Suppressor macrophage (primary cell): ENCODE measurements at places on chromosomes 6 and 20.

DNA sequence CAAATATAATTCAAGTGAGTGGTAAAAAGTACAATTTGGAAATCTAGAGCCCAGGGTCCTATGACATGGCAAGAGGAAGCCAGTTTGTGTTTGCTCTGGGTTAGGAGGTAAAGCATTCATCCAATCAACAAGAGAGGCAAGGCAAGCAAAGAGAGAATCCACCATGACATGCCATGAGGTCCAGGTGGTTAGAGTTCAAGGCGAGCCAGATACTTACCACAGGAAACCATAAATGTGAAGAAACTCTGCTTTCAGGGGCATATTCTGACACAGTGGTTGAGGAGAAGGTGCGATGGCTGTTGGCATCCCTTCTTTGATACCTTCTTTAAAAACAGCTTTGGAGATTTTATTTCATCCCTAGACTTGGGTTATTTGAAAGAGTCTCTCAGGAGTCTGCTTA, 193.8 kb upstream of the MAN1A1 start:
- no peak for DNase-seq

GRCh38 chr6:95593025-95593424, 15.7 kb downstream of the MANEA start:
- DNase-seq: no peak

GRCh38 chr6:156160007-156160794, 617.0 kb upstream of the ARID1B start:
- DNase-seq: no peak

DNA sequence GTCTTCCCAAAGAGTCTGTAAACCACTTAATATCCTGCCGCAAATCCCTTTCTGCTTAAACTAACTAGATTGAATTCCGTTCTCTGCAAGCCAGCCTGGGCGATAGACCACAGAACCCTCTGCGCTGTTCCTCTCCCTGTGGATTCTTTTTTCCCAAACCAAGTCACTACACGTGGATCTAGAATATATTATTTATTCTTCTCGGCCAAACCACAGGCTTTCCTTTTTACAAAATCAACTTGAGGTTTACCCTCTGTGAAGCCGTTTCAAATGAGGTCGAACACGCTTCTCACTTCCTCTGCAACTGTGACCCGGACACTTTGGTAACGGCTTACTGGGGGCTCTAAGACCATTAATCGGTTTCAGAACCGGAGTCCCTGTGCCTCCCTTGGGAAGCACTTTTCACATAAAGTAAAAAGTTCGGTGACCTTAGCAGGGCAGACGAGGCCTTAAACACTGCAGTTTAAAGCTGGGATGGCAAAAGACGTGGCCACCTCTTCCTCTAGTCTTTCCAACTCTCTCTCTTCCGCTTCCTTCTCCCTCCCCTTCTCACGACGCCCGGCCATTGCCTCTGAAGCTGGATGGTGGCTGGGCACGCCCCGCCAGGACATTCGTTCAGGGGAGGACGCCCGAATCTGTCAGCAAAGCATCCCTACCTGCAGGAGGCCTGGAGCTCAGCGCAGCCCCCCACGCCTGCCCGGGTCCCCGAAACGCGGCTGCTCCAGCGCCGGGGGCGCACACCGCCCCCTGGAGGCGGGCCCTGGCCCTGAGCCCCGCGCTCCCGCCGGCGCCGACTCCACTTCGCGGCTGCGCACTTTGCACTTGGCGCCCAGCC, 55.0 kb upstream of the FOXC1 start:
- DNase-seq: peak; percentile 69

- no peak for DNase-seq
Observed at GRCh38 chr6:132664309-132665034, 5.5 kb upstream of the TAAR1 start.

DNA sequence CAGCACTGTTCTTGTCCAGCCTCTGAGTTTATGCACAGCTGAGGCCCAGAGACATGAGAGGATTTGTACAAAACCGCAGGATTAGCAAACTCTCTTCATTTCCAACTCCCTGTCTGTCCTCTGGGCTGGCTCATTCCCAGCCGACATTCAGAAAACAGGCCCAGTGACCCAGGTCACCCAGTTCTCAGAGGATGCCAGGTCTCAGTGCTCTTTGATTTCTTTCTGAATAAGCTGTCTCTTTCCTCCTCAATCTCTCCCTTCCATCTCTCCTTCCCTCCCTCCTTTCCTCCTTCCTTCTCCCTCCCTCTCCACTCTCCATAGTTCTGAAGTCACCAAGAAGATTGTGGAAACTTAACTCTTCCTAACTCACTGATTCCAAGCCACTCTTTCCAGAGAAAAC, 372.7 kb upstream of the SULF2 start:
- DNase-seq: no peak

GRCh38 chr6:134468633-134469032, 150.7 kb upstream of the SGK1 start:
- DNase-seq: no peak

GRCh38 chr6:14767226-14767625, 478.6 kb upstream of the JARID2 start:
- DNase-seq: peak; percentile 14

- peak; percentile 84 for DNase-seq
Observed at GRCh38 chr6:29737707-29738630, 14.7 kb downstream of the HLA-F start.

DNA sequence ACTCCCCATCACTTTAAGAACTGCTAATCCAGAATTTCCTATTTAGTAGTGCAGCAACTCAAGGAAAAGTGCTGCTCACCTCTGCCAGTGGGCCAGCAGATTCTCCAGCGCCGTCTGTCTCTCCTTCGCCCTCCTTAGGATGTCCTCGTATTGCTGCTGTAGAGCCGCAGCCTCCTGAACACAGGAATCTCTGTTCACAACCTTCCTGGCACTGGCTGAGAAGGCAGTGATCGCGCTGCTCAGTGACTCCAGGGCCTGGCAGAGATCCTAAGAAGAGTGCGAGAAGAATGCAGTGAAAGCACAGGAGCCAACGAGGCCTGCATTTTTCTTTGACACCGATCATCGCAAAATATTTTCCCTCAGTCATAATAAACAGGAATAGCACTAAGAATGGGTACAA, 209.0 kb downstream of the SYNE1 start:
- DNase-seq: no peak

DNA sequence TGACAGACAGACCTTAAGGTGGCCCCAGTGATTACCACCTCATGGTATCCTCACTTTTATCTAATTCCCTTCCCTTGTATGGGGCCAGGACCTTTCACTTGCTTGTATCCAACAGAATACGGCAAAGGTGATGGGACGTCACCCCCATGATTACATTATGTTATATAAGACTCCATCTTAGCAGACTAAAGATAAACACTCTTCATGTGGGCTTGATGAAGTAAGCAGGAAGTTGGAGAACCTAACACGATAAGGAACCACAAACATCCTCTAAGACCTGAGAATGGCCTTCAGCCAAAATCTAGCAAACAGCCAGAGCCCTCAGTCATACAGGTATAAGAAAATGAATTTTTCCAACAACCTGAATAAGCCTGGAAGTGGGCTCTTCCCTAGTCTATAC, 8.0 kb downstream of the SLC17A3 start:
- DNase-seq: no peak

DNA sequence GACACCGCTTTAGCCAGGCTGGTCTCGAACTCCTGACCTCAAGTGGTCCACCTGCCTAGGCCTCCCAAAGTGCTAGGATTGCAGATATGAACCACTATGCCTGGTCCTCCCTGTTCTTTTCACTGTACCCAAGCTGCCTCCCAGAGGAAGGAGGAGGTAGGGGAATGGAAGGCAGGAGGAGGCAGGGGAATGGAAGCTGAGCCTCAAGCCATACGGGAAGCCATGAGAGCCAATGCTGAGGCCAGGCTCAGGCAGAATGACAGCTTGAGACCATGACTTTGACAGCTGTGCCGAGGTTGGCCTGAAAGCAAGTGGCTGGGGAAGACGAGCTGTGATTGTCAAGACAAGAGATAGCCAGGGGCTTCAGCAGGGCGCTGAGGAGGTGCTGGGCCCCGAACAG, 13.6 kb upstream of the ZNF335 start:
- DNase-seq: no peak

- no peak for DNase-seq
Observed at GRCh38 chr6:26164120-26164505, 76.9 kb downstream of the HFE start.

DNA sequence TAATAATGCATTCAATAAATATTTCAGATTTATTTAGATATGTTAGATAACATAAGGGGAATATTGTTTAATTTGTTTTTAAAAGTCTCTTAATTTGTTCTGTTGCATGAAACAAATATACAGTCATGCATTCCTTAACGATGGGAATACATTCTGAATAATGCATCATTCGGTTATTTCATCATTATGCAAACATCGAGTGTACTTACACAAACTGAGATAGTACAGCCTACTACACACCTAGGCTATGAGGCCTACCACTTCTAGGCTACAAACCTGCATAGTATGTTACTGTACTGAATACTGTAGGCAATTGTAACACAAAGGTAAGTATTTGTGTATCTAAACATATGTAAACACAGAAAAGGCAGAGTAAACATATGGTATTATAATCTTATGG, 118.7 kb downstream of the EPHA7 start:
- DNase-seq: no peak

- DNase-seq: no peak
Observed at GRCh38 chr6:132362442-132363185, 38.7 kb downstream of the MOXD1 start.

GRCh38 chr6:75421316-75422023, 72.1 kb downstream of the FILIP1 start:
- DNase-seq: no peak

GRCh38 chr6:35015476-35015875, 125.7 kb downstream of the TCP11 start:
- DNase-seq: no peak

- DNase-seq: no peak
Observed at GRCh38 chr20:25291432-25292133, 43.7 kb downstream of the PYGB start.

DNA sequence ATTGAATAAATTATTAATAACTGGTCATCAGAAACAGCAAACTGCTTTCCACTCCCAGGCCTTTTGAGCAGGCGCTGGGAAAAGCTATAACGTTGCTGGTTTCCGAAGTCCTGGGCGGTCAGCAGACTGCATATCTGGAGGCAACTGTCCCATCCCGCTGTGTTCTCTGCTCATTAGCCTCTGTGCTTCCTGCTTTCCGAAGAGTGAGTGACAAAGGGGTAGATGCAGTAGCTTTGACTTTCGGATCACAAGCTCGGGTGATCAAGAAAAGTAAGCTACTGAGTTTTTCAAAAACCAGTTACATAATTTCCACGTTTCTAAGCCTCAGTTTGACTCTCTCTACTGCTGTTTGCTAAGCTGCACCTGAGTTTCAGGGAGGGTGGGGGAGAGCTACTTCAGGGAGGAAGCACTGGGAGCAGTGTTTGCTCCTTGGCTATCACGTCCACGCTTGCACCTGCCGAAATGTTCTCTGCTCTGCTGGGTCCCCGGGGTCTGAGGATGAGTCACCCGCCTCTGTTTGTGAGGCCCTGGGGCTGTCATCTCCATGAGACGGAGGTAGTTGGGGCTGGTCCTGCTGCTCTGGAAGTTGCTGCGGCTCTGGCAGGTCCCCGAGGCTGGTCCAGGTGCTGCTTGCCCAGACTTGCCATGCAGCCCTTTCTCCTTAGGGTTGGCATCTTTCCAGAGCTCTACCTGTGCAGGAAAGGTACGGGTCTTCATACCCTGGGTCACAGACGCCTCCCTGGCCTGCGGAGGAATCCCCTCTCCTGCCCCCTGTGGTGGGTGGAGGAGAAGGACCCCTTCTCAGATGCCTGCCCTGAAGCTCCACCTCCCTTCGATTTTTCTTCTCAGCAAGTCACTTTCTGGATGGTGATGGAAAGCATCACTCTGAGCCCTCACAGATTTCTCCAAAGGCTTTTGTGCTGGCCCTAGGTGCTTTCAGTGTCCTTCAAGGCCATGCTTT, 220.0 kb downstream of the QKI start:
- no peak for DNase-seq

GRCh38 chr6:89352278-89353117, at the start of gene UBE2J1:
Gene UBE2J1, minus strand, starts transcription at chr6:89352722. Its CDS starts 153 bp downstream, at chr6:89352569.
- peak; percentile 98 for DNase-seq

DNA sequence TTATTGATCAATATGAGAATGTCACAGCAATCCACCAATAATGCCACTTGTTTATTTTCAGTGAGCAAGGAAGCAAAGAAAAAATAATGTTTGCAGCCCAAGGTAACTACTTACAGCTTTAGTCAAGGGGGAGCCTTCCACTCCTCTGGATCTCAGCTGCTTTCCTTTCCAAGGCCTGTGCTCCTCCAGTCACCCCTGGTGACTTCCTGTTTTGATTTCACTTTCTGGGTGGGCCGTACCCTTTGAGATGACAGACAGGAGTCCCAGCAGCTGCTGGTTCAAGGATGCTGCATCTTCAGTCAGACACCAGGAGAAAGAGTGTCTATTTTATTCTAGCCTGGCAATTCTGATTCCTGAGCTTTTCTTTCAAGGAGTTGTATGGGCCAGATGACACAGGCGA, 5.6 kb upstream of the VNN2 start:
- DNase-seq: peak; percentile 72

GRCh38 chr20:56158489-56158888, 90.0 kb upstream of the MC3R start:
- DNase-seq: no peak

GRCh38 chr6:160678744-160679401, 14.8 kb upstream of the LPA start:
- no peak for DNase-seq

GRCh38 chr6:30711758-30712380, 5.2 kb downstream of the MDC1 start:
- DNase-seq: no peak

DNA sequence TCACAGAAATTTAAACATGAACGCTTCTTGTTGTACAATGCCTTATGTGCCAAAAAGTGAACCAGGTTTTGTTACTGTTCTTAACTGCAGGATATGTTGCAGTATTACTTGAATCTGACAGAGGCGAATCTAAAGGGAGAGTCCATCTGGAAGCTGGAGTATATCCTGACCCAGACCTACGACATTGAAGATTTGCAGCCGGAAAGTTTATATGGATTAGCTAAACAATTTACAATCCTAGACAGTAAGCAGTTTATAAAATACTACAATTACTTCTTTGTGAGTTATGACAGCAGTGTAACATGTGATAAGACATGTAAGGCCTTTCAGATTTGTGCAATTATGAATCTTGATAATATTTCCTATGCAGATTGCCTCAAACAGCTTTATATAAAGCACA, 19.9 kb downstream of the SMPDL3A start:
- DNase-seq: no peak

DNA sequence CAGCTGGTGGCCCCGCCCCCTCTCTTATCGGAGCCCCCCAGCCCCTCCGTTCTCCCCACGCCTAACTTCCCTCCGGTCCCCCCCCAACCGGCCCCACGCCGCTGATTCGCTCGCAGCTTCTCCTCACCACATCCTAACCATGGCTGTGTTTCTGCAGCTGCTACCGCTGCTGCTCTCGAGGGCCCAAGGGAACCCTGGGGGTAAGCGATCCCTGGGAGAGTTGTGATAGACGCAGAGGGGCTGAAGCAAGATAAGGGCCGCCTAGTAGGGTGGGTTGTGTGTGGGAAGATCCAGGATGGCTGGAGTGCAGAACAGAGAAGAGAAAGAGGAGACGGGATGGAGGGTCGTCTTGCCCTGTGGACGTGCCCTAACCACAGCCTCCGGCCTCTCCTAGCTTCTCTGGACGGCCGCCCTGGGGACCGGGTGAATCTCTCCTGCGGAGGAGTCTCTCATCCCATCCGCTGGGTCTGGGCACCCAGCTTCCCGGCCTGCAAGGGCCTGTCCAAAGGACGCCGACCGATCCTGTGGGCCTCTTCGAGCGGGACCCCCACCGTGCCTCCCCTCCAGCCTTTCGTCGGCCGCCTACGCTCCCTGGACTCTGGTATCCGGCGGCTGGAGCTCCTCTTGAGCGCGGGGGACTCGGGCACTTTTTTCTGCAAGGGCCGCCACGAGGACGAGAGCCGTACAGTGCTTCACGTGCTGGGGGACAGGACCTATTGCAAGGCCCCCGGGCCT, at the start of gene MPIG6B:
Gene MPIG6B (plus strand): TSS at position 129 of the 735 bp plus-strand sequence. CDS start 11 bp downstream, at position 140.
- no peak for DNase-seq

GRCh38 chr6:6125495-6125894, 118.8 kb upstream of the NRN1 start:
- no peak for DNase-seq
